Hippocampal formation (tissue), 2 donors: ENCODE measurements at places on chromosomes 5 and 9.

- no peak for DNase-seq
These were observed 78.1 kb upstream of the SPATA31C2 start for GRCh38 chr9:88216126-88216995.

GRCh38 chr9:91151718-91152095 is 210.0 kb downstream of the AUH start:
- DNase-seq = no peak

DNA sequence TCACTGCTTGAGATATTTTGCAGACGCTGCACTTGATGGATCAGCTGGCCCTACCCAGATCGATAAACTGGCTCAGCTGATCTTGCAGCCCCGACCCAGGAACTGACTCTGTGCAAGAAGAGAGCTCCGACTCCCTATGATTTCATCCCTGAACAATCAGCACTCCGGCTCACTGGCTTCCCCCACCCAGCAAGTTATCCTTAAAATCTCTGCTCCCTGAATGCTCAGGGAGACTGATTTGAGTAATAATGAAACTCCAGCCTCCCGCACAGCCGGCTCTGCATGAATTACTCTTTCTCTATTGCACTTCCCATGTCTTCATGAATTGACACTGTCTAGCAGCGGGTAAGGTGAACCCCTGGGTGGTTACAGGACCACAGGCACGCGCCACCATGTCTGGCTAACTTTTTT is 16.9 kb upstream of the NANS start:
- DNase-seq = no peak

DNA sequence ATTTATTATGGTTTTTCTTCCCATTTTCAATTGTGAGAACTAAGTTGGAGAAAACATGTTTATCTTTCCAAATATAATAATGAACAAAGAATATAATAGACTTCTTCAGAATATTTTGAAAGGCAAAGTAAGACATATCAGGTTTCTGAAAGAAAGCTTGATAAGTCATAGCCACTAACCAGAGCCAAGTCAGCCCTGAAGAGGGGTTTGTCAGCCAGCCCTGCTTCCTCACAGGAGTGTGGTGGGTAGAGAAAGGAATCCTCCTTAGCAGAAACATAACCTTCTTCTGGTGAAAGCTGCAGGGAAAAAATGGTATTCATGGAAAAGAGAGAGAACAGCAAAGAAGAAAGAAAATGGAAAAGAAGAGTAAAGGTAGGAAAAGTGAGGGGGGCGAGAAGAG is 93.4 kb downstream of the MPDZ start:
- DNase-seq = no peak

- DNase-seq = no peak
These were observed 26.1 kb upstream of the CSF1R start for GRCh38 chr5:150112201-150113046.

GRCh38 chr5:154836225-154836624 is 14.2 kb downstream of the FAXDC2 start:
- DNase-seq = no peak

GRCh38 chr5:169426784-169427183 is 125.8 kb upstream of the SLIT3 start:
- DNase-seq = no peak
